Activated naive CD4-positive, alpha-beta T cell treated with anti-CD3 and anti-CD28 coated beads, Interleukin-2, amount 50 U/mL, for 16 hours (primary cell): ENCODE measurements at places on chromosomes 12 and 14.

DNA sequence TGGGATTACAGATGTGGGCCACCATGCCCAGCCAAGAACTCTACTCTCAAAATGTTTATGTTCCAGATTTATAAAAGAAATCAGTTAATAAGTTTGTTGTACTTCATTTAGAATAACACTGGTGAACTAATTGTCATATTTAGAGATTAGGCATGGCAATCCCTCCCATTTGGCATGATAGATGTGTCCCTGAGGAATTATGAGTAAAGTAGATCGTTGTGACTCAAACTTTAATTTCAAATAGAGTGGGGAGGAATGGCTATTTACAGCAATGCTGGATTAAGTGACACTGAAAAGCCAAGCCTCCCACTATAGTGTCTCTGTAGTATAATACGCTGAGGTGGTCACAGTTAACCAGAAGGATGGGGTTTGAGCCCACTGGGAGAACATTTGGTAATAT lies 39.3 kb upstream of the RTRAF start:
- no peak for DNase-seq

DNA sequence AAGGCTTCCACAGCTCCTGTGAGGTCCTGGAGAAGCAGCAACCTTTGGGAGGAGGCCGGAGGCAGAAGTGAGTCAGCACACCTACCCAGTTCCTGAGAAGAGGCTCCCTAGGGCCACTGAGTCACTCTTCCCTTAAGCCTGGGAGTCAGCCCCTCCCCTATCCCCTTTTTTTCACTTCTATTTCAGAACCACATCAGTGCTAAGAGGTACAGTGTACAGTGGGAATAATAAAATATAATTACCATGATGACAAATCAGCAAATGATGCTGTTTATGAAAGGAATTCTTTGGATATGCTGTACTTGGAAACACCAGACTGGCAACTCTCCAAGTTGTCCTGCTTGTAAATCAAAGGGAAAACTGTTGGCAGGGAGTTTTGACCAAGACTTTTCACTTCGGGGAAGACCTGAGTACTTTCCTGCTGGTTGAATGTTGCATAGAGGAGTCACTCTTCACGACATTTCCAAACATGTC lies 7.8 kb upstream of the TBPL2 start:
- no peak for DNase-seq

DNA sequence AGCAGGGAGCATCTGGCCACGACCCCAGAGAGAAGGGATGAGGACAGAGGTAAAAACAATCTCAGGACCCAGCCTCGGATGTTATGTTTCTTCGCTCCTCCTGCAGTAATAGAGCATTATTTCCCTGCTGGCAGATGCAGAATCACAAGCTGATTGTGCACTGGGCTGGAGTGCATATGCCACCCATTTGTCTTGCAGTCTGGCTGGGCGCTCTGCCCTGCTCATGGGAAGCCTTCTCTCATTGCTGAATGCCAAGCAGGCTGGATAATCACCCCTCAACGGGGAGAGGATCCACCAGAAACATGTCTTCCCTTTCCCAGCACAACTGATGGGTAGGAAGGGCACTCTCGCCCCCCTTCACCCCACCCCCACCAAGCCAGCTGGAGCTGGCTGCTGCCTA lies 8.5 kb upstream of the VASH1 start:
- no peak for DNase-seq

- no peak for DNase-seq
Observed at GRCh38 chr12:119949145-119949544, 39.9 kb upstream of the BICDL1 start.

DNA sequence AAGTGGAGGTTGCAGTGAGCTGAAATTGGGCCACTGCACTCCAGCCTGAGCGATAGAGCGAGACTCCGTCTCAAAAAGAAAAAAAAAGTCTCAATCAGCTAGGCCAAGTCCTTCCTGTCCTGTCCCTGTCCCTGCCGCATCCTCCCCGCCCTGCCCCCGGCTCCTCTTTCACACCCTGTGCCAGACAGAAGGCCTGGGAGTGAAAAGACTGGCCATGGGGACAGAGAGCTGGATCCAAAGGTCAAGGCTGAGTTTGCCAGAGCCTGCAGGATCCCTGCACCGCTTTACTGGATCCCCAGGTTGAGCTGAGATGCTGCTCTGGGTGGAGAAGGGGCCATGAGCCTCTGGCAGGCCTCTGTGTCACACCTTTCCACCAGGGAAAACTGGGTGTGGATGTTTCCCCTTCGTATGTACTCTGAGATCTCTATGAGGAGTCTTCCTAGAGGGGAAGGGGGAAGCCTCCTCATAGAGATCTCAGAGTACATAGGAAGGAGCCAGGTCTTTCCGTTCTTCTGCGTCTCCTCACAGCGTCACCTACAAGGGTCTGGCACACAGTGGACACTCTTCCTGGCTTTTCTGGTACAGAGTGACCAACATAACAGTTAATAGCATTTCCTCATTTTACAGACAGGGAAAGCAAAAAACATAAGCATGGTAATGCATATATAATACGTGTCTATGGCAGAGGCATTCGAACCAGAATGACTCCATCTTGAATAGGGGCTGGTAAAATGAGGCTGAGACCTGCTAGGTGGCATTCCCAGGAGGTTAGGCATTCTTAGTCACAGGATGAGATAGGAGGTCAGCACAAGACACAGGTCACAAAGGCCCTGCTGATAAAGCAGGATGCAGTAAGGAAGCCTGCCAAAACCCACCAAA lies 35.1 kb downstream of the NINJ2 start:
- no peak for DNase-seq
